ENCODE measurements at places on chromosomes 16 and 17.

- no peak for DNase-seq
Observed at GRCh38 chr17:10051112-10051511, 146.0 kb upstream of the RCVRN start.

GRCh38 chr17:82053556-82054263, 2.0 kb downstream of the GPS1 start:
- DNase-seq = no peak

DNA sequence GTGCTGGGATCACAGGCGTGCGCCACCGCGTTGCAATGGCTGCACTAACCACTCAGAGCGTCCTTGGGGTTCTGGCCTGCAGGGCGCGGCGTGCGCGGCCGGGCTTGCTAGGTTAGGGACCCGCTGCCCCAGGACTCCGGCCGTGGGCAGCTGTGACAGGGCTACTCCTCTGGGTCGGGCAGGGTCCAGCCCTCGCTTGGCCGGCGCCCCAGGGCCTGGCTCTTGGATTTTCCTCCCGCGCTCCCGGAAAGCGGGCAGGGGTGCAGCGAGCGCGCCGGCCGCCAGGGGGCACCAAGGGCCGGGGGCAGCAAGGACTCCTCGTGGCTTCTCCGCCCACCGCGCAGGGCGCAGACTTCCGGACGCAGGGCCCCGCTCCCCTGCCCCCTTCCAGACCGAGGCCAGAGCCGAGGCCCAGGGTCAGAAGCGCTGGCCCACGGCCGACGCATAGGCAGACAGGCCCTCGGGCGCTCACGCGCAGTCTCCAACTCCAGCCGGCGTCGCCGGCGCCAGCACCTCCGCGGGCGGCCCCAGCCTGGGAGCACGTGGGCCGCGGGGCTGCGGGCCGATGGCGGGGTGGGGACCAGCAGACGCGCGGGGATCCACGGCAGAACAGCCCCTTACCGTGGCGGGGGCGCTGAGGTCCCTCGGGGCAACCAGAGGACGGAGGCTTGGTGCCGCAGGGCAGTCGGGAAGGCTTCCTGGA, 355 bp downstream of the TLE7 start:
- DNase-seq = peak; percentile 7

- DNase-seq = no peak
Observed at GRCh38 chr16:89410794-89411309, 79.5 kb downstream of the ANKRD11 start.

DNA sequence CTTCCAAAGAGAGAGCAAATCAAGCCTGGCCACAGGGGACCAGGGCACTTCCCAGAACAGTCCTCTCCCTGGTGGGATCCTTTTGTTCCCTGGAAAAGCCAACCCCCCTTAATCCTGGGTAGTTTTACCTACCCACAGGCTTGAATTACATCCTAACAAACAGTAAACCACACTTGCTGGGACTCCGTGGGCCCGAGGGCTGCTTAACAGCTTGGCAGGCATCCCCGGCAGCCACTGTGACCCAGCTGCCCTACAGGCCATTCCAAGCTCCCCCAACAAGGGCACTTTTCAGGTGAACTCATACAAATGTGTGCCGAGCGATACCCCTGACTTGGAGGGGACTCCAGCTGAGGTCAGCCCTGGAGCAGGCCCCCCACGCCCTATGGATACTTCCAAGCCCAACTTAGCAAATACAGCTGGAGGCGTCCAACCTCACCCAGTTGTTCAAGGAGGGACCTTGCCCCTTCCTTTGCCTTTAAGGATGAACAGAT, 26.4 kb downstream of the ADCY9 start:
- no peak for DNase-seq

GRCh38 chr16:69934044-69934443, 17.1 kb upstream of the CLEC18A start:
- no peak for DNase-seq

DNA sequence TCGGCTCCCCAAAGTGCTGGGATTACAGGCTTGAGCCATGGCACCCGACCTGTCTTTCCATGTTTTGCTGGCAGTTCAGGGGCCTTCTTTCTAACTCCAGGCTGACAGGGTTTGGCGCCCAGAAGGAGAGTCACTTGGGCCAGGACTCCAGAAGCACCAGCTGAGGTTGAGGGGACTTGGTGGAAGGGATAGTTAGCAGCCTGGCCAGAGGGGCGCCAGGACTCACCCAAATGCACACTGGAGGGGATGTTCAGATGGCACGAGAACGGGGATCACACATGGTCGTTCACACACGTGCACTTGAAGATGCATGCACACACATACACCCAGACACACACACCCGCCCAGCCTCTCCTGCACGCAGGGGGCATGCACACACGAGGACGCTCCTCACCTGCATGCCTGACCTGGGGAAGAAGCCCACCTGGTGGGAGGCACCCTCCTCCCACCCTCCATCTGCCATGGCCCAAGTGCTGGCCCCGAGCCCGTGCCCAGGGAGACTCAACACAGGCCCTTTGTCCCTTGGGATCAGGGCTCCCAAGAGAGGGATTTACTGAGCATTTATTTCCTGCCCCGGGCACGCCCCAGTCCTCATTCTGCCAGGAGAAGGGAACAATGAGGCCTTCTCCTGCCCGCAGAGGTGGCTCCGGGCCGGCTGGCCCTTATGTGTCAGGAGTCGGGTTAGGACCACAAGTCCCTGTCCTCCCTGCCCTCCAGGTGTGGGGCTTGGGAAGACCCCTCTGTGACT, 2.3 kb upstream of the PRSS21 start:
- DNase-seq = no peak

DNA sequence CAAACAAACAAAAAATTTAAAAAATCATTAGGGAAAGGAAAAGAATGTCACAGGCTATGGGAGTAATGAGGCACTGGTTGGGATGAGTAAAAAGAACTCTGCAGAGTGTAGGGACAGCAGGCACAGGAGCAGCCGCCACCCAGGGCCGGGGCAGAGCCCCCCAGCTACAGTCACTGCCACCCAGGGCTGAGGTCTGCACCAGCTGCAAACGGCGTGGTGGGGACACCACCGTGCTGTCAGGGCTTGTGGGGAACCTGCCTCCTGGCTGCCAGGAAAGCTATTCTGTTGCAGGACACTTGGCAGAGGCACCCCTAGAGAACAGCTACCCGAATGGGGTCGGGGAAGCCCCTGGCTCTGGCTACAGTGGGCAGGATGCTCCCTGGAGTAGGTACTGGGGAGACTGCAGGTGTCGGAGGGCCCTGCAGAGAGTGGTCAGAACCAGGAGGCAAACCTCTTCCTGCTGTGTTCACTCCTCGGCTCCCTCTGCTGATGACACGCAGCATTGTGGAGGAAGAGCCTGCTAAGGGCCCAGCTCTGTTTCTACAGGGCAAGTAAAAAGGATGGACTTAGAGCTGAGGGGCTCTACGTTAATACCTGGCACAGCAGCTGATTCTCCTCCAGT, 32.3 kb upstream of the CAPN15 start:
- no peak for DNase-seq

- DNase-seq = no peak
Observed at GRCh38 chr16:23016368-23016767, 132.9 kb downstream of the USP31 start.

GRCh38 chr16:83113317-83113716, 486.5 kb downstream of the CDH13 start:
- no peak for DNase-seq

DNA sequence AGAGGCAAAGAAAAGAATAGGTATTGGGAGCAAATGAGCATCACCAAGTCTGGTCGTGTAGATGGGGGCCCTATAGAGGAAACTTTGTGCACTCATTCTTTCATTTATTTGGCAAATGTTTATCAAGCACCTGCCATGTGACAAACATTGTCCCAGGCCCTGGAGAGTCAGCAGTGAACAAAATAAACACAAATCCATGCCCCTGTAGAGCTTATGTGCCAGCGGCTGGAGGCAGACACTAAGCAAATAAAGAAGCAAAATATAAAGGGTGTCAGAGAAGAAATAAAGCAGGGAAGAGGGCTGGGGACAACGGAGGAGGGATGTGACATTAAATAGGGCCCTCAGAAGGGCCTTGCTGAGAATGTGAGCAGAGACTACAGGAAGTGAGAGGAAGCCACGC, 45.5 kb downstream of the KATNIP start:
- DNase-seq = no peak

GRCh38 chr17:70905796-70906195, 736.5 kb downstream of the KCNJ2 start:
- DNase-seq = no peak

All from stimulated activated CD4-positive, alpha-beta T cell treated with anti-CD3 and anti-CD28 coated beads, Interleukin-4, amount 100 ng/mL, for 4 hours (primary cell).